SJCRH30 (cell line): ENCODE measurements at places on chromosomes 6 and 20.

GRCh38 chr20:63006540-63007359 lies at the start of gene BHLHE23:
Gene BHLHE23 (minus strand): TSS chr20:63006964. CDS start chr20:63006774, 190 bp downstream.
- DNase-seq = no peak

DNA sequence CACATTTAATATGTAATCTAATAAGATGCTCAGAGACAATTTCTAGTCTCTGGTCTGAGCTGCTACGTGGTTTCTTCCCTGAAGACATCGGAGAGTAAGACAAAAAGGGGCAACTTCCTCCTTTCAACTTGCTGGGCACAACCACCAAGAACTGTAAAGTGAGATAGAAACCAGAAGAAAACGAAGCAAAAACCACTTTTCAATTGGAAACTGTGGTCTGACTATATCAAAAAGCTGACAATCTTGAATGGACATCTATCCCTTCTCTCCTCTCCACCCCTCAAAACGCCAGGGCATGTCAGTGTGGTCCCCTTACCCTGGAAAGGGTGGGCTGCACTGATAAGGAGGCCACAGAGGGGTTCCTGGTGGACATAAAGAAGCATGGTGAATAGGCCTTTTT lies 269.1 kb downstream of the CD83 start:
- no peak for DNase-seq

DNA sequence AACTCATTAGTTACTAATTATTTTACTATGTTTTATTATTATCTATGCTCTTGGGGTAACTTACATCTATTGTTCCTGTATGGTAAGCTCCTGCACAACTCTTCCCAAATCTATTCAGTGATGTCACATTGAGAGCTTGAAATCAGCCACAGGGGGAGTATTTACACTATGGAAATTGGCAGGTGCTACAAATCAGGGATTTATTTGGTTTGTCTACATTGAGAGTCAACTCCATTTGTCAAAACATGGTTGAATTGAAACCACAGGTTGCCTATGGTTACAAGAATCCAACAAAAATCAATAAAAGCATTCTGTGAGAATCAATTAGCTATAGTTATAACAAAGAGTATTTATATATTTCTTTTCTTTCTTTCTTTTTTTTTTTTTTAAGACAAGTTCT lies 3.9 kb upstream of the FITM2 start:
- no peak for DNase-seq

DNA sequence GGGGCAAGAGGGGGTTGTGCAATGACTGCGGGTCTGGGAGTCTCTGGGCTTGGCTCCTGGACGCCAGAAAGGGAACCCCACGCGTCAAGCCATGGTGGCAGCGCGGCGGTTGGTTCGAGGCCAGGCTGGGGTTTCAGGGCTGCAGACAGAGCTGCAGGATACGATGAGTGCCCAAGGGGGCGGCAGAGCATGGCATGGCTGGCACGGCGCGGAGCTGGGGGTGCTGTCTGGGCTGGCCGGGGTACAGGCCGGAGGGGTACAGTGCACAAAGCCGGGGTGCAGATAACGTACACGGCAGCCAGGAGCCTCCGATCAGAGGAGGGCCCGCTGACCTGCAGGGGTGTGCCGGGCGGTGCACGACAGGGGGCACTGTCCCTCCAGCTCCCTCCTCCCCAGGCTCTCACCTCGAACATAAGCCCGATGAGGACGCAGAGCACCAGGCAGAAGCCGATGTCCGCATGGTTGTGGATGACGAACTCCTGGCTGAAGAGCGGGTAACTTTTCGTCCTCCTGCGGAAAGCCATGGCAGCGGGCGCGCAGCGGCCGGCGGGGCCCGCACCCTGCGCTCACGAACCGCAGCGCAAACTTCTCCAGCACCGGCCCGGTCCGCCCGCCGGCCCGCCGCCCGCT lies 353 bp downstream of the TRAM2 start:
- peak; percentile 81 for DNase-seq

- no peak for DNase-seq
These were observed 429.8 kb downstream of the QKI start for GRCh38 chr6:163844357-163844756.

GRCh38 chr6:168601546-168601945 lies 160.6 kb downstream of the SMOC2 start:
- no peak for DNase-seq

DNA sequence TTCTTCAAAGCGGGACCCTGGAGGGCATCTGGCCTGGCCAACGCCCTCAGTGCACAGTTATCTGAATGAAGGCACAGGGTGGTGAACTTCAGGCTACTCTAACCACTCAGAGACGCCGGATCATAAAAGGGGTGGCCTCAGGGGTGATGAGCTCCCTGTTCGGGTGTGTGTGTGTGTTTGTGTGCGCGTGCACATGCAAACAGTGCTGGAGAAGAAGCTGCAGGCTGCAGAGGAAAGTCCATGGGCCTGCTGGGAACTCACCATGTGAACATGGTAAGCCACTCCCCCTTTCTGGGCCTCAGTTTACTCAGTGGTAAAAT lies 42.0 kb downstream of the KIAA1755 start:
- DNase-seq = no peak

DNA sequence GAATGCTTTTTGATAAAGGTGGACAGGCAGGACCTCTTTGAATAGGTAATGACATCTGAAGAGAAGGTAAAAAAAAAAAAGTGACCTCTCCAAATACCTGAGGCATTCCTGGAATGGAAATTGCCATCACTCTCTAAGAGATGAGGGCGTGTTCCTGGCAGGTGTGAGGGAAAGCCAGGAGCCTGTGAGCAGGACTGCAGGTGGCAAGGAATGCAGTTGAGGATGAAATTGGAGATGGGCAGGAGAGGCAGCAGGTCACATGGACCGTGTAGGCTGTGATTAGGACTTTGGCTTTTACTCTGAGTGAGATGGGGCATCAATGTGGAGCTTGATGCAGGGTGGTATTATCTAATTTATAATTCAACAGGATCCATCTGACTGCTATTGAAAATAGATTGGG lies 227.4 kb downstream of the LRFN2 start:
- DNase-seq = no peak

DNA sequence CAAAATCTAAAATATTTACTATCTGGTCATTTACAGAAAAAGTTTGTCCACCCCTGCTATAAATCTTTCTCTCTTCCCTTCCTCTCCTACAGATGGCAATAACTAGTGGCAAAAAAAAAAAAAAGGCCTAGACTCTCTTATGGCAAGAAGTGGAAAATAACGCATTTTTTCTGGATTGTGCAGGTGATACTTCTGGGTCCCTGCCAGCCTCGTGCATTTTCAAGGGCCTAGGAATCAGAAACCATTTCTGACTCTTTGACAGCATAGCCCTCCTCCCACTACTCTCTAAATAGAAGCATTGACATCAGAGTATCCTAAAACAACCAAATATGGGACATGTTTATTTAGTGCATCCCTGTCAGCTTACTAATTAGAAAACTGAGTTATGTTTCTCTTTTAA lies 251.0 kb downstream of the KHDC1L start:
- DNase-seq = no peak

- DNase-seq = no peak
These were observed 62.1 kb downstream of the FOXO3 start for GRCh38 chr6:108622641-108623298.

- no peak for DNase-seq
These were observed 10.9 kb downstream of the FKBP1A start for GRCh38 chr20:1381753-1382591.

DNA sequence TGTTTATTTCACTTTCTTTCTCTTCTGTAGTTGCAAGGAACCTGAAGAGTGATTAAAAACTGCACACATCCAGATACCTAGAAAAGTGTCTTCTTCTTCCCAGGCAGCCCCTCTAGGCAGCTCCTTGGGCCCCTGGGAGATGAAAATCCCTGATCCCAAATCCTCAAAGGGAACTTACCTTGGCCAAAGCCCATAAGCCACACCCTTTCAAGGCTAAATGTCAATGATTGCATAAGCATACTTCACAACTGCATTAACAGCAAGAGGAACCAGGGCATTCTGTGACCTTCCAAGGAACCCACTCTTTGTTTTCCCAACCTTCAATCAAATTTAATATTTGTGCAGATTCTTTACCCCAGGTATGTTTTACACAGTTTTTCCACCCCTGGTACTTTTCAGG lies 4.4 kb upstream of the HMGN3 start:
- DNase-seq = no peak

GRCh38 chr20:17898548-17898994 lies 70.0 kb downstream of the SNX5 start:
- DNase-seq = peak; percentile 76

- DNase-seq = no peak
These were observed 10.7 kb downstream of the HLA-A start for GRCh38 chr6:29953001-29953441.

GRCh38 chr20:6168204-6168603 lies 45.4 kb upstream of the FERMT1 start:
- DNase-seq = no peak

- no peak for DNase-seq
These were observed 5.1 kb downstream of the SOX4 start for GRCh38 chr6:21598674-21599023.

DNA sequence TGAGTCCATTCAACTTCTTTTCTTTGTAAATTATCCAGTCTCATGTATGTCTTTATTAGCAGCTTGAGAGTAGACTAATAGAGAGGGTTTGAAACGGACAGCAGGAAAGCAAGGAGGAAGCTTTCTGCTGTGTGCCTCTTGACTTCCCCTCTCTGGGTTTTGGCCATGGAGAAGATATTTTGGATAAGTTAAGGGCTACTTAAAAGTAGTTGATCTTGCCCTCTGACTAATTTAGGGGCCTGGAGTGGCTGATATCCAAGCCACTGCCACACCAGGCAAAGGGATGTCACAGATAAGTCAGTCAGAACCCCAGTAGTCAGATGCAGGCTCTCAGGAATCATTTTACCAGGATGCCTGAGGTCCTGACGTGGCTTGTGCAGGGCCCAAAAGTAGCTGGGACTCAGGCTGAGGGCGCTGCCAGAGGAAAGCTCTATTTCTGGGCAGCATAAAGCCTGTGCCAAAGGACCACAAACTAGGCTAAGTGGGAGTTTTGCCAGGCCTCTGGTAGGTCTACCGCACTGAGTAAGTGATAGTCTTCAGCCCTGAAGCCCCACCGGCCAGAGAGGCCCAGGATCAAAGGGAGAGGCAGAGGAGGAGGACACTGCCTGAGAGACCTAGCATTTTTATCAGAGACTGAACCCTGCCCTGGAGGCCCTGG lies 41.6 kb upstream of the IYD start:
- no peak for DNase-seq

DNA sequence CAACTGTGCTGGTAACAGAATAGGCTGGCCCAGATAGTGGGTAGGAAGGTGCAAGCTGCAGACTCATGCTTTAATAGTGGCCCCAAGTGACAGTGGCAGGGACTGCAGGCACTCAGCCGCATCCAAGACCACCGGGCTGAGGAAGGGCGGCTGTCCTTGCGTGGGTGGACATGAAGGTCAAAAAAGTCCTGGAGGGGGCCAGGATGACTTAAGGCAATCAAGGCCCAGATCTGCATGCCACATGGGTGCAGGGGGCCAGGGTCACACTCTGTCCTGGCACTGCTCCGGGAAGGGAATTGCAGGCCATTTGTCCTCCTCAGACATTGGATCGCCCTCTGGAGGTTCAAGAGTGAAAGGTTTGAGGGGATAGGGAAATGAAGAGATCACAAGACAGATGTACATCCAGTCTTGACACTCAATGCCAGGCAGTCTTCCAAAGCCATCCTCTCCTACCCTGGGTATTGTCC lies 10.4 kb upstream of the VNN2 start:
- peak; percentile 6 for DNase-seq

GRCh38 chr6:6688951-6689350 lies 100.4 kb downstream of the LY86 start:
- no peak for DNase-seq

- no peak for DNase-seq
These were observed 2.3 kb upstream of the RNGTT start for GRCh38 chr6:88965691-88966090.

GRCh38 chr6:88698661-88699060 lies 264.8 kb downstream of the RNGTT start:
- DNase-seq = no peak

DNA sequence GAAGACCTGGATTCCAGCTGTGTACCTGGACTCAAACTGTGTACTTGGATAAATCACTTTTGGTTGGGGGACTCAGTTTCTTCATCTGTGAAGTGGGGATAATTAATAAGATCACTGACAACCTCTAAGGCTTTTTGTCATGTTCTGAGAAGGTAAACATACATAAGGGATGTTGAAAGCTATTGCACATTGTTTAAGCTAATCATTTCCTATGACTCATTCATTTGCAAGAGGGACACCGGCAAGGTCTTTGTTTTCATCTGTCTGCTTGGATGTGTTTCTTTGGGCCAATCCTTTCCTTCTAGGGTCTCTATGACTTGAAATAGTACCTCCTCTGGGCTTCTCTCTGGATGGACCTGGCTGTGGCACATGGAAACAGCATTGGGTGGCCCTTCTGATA lies 6.8 kb downstream of the PROKR2 start:
- DNase-seq = no peak

DNA sequence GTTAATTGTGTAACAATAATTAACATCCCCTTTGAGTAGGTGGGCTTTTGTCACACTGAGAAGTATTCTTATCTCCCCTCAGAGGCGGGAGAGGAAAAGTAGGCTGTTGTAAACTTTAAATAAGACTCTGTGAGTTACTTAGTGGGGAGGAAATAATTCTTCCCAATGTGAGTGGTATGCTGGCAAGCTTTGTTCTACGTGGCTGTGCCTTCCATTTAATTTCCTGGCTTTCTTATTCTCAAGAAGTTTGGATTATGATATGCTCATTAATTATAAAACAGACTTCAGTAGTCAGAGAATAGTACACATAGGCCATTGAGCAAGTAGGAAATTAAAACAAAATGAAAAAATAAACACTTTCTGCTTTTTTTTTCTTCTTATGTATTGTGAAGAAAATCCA lies 19.1 kb downstream of the ADGRB3 start:
- DNase-seq = no peak

DNA sequence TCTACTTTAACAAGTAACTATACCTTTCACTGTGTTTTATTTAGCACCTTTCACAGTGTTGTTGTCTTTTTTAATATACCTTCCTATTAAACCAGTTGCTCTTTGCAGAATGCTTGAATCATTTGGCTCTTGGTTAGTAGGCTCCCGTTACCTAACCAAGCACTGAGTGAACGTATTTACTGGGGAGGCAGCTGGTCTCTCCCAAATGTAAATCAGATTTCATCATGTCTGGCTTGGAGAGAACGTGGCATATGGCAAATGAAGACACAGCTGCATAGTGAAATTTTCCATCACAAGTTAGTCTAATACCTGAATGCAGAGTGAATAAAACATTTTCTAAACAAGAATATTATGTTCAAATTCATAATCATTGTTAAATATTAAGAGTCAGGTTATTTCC lies 12.4 kb downstream of the HTR1E start:
- DNase-seq = no peak

- no peak for DNase-seq
These were observed 44.5 kb downstream of the ARID1B start for GRCh38 chr6:156821707-156822106.
